T-helper 2 cell (primary cell): ENCODE measurements at places on chromosomes 2 and 18.

- no peak for DNase-seq
Measured at GRCh38 chr2:231923010-231923344, 3.2 kb downstream of the NPPC start.

DNA sequence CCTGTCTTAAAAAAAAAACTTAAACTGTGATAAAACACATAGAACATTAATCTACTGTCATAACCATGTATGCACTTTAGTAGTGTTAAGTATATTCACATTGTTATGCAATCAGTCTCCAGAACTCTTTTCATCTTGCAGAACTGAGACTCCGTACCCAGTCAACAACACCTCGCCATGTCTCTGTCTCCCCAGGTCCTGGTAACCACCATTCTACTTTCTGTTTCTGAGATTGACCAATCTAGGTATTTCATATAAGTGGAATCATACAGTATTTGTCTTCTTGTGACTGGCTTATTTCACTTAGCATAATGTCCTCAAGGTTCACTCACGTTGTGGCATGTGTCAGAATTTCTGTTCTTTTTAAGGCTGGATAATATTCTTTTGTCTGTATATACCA is 290.8 kb upstream of the CXCR4 start:
- no peak for DNase-seq

DNA sequence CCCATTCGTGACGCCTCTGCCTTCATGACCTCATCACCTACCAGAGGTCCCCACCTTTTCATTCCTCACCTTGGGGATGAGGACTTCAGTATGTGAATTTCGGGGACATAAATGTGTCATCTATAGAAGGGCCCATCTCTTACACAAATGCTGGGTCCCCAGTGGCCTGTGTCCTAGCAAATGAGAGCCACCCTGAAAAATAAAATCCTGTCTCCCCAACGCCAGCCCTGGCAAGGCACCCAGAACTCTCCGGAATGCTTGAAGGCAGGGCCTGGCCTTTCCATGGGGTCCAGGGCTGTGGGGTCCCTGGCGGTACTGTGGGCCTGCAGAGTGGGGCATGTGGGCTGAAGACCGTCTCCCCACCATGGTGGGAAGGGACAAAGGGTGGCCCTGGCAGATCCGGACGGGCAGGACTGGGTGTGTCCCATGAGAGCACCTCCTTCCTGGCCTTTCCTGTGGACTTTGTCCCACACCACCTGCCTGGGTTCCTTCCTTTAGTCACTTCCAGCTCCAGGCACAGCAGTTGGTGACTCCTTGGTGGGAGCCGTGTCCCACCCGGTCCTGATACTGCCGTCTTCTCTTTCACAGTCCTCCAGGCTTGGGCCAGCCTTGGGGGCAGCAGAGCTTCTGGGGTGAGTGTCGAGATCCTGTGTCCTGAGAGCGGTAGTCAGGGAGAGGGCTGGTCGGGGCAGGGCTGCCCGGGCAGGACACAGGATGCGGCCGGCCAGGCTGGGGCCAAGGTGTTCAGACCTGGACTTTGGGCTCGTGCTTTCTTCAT is 18.6 kb downstream of the CAPN10 start:
- no peak for DNase-seq

DNA sequence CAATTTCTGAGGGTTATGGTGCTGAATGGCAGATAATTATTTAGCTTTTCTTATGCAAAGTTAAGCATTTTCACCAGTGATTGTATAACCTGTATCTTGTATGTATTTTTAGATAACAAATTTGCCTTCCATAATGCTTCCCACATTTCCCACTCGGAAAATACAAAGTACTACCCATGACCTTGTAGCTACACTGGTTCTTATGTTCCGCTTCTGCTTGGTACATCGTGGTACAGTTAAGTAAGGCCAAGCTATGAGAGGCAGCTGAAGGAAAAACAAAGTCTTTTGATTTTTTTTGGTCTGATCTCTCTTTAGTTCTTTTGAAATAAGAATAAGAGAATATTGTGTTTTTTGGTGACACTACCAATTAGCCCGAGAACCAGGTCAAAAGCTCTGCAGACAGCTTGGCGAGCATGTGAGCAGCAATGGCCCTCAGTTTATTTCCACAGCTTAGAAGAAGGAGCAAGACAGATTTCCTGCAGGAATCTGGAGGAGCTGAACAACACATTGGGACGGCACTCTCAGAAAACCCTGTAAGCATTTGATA is 26.8 kb downstream of the SH3YL1 start:
- DNase-seq = no peak

GRCh38 chr2:39646267-39646666 is 19.4 kb upstream of the TMEM178A start:
- no peak for DNase-seq

- DNase-seq = no peak
Measured at GRCh38 chr2:88016960-88017779, 823 bp upstream of the RNU2-63P start.
